CD8-positive, alpha-beta T cell (primary cell): ENCODE measurements at places on chromosomes 6 and 20.

DNA sequence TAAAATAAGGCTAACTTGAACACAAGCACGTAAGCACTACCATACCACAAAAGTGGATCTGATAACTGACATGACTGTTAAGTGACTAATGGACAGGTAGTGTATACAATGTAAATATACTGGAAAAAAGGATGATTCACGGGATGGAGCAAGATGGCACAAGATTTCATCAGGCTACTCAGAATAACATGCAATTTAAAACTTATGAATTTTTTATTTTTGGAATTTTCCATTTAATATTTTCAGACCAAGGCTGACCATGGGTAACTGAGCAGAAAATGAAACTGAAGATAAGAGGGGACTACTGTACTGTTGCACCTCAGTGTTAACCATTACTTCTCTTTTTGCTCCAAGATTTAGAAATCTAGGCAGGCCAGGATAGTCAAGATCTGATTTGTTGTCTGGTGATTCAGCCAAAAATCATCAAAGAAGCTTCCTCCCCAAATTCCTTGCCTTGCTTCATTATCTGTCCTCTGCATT is 45.4 kb downstream of the TPBG start:
- DNase-seq: no peak

- no peak for DNase-seq
Observed at GRCh38 chr6:6007366-6008088, 802 bp upstream of the NRN1 start.

- no peak for DNase-seq
Observed at GRCh38 chr20:13549451-13549850, 89.3 kb downstream of the TASP1 start.

- peak; percentile 52 for DNase-seq
Observed at GRCh38 chr6:106098383-106099234, 12.5 kb downstream of the PRDM1 start.

GRCh38 chr6:25280344-25281074 is 1.3 kb downstream of the CARMIL1 start:
- DNase-seq: no peak

- DNase-seq: no peak
Observed at GRCh38 chr6:30687659-30688431, 1.4 kb upstream of the PPP1R18 start.

- no peak for DNase-seq
Observed at GRCh38 chr20:62487561-62488354, 12.0 kb upstream of the GATA5 start.

- DNase-seq: no peak
Observed at GRCh38 chr20:1841554-1842140, 53.6 kb upstream of the SIRPA start.
